ENCODE measurements at places on chromosomes 7 and 10.

- DNase-seq, result no peak
Measured at GRCh38 chr10:24727786-24728185, 4.1 kb upstream of the ARHGAP21 start.

GRCh38 chr10:109920016-109920415 is 3.3 kb downstream of the XPNPEP1 start:
- no peak for DNase-seq

- DNase-seq, result no peak
Measured at GRCh38 chr10:8133146-8133545, 78.7 kb downstream of the GATA3 start.

- no peak for DNase-seq
Measured at GRCh38 chr7:135768467-135768866, 19.9 kb upstream of the FAM180A start.

GRCh38 chr10:69452676-69453415 is 1.6 kb downstream of the TSPAN15 start:
- no peak for DNase-seq

DNA sequence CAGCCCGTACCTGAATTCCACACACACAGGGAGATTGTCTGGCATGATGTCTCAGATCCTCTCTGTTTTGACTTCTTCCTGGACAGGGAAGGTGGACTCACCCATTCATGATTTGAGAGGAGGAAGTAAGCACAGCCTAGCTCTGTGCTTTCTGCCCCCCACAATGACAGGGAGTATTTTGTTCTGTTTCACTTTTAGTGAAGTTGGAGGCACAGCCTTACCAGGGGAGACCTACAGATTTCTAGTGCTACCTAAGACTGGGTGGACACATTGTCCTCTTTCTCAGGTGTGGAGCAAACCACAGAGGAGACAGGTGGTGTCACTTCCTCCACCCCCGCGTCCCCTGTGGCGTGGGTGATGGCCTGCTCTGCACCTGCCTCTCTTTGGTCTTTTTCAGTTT is 408.6 kb upstream of the PFKP start:
- DNase-seq, result no peak

DNA sequence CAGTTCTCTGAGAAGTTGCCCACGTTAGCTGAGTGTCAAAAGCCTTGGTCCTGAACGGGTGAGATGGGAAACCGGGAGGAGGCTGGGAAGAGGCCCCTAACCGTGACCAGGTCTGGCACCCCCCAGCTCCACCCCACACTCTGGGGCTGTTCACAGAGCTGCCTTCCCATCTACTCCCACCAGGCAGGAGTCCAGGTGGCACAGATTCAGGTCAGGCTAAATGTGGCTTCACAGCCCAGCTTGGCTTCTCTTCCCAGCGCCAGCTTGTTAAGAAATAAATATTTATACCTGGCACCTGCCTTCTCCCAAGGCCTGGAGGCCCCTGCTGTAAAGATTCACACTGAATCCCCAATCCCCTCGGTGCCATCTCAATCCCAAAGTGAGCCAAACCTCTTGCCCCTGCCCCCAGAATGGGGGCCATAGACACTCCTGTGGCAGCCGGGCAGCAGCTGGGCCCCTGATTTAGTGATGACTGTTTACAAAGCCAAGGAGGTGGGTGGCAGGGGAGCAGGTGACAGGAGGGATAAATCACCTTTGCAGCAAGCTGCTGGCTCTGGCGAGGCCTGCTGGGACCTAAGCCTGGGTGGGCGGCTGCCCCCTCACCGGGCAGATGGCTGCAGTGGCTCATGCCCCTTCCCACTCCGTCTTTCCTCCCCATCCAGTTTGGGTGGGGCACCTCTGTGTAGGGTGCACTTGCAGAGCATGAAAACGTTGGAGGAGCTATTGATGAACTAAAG is 72.5 kb downstream of the GOLGA7B start:
- no peak for DNase-seq

GRCh38 chr7:16765436-16765859 is 11.9 kb downstream of the TSPAN13 start:
- peak; percentile 32 for DNase-seq

- no peak for DNase-seq
Measured at GRCh38 chr7:29458933-29459332, 104.7 kb upstream of the PRR15 start.

- no peak for DNase-seq
Measured at GRCh38 chr10:71177651-71178199, 34.6 kb upstream of the UNC5B start.

DNA sequence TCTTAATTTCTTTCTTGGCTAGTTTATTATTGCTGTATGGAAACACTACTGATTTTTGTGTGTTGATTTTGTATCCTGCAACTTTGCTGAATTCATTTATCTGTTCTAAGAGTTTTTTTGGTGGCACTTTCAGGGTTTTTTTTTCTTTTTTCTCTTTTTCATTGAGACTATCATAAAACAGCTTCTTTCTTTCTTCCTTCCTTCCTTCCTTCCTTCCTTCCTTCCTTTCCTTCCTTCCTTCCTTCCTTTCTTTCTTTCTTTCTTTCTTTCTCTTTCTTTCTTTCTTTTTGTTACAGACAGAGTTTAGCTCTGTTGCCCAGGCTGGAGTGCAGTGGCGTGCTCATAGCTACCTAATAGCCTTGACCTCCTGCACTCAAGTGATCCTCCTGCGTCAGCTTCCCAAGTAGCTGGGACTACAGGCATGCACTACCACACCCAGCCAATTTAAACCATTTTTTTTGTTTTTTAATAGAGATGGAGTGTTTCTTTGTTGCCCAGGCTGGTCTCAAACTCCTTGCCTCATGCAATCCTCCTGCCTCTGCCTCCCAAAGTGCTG is 72.3 kb downstream of the ZNF503 start:
- no peak for DNase-seq

GRCh38 chr7:132336797-132337196 is 239.5 kb downstream of the PLXNA4 start:
- no peak for DNase-seq

- DNase-seq, result peak; percentile 42
Measured at GRCh38 chr7:123916240-123916724, 8.8 kb upstream of the SPAM1 start.

GRCh38 chr10:132788831-132789219 is 2.9 kb upstream of the NKX6-2 start:
- no peak for DNase-seq

GRCh38 chr7:28104041-28104541 is 76.5 kb downstream of the JAZF1 start:
- DNase-seq, result no peak

DNA sequence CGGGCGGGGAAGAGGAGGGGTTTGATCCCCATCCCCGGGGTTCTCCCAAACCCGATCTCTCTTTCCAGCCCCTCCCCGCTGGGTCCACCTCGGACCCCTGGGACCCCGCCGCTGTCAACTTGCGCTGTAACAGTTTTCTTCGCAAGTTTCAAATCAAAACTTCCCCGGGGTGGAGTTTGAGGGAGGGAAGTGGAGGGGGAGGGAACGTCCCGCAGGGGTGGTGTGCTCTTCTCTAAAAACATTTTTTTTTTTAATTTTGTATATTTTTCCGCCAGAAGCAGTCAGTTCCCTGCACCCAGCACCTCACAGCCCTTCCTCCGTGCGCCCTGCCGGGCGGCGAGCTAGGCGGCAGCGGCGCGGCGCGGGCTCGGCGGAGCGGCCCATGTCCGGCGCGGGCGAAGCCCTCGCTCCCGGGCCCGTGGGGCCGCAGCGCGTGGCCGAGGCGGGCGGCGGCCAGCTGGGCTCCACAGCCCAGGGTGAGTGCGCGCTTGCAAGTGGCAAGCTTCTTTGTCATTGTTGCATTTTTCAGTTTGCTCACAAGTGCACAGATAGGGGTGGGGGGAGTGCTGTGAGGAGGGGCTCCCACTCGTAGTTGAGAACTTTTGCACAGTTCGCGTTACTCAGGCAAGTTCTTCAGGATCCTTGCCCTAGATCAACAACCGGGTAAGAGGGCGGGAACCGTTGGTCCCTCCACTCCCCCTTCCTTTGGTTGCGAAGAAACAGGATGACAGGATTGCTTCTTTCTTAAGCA is 933 bp downstream of the MDFIC start:
- no peak for DNase-seq

DNA sequence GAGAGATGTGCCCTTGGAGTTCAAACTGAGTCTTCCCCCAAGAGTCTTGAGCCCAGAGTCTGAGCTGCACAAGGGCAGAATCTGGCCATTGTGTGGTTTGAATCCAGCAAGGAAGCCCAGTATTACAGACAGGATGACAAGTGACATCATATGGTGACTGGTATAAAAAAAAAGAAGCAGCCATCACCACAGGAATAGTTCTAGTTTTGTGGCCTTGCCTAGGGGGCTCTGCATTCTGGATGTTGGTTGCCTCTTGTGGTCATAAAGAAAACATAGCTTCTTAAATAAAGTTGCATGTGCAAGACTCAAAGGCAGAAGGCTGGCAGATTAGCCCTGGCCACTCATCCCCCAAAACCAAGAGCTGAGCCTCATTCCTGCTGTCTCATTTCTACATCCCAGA is 16.8 kb upstream of the LRRC72 start:
- DNase-seq, result no peak

DNA sequence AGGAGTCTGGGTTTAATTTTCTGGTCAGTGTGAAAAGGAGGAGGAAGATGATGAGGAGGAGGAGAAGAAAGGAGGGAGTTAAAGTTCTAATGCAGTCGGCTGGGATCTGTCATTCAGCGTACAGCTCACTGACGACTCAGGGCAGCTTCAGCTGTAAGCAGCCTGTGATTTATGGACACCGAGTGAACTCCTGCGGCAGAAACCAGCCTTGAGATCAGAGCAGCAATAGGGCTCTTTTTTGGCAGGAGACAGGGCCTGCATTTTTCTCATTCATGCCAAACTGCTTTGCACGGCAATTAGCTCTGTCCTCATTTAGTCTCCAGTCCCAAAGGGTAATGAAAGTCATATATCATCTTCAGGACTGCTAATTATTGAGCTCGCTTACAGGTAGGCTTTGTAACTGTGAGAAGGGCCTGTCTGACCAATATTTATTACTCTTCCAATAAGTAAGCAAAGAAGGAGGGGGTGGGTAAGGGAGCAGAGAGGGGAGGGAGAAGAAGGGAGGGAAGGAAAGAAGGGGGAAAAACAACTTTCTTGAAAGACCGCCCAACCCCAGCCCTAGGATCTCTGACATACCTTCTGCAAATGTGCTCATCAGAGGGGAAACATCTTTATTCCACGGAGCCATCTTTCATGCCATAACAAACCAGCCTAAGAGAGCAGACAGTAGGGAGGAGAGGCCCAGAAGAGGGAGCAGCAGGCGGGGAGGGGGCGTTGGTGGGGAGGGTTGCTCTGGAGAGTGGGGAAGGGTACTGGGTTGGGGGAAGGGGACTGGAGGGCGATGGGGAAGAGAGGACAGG is 48.1 kb upstream of the COMTD1 start:
- peak; percentile 65 for DNase-seq

DNA sequence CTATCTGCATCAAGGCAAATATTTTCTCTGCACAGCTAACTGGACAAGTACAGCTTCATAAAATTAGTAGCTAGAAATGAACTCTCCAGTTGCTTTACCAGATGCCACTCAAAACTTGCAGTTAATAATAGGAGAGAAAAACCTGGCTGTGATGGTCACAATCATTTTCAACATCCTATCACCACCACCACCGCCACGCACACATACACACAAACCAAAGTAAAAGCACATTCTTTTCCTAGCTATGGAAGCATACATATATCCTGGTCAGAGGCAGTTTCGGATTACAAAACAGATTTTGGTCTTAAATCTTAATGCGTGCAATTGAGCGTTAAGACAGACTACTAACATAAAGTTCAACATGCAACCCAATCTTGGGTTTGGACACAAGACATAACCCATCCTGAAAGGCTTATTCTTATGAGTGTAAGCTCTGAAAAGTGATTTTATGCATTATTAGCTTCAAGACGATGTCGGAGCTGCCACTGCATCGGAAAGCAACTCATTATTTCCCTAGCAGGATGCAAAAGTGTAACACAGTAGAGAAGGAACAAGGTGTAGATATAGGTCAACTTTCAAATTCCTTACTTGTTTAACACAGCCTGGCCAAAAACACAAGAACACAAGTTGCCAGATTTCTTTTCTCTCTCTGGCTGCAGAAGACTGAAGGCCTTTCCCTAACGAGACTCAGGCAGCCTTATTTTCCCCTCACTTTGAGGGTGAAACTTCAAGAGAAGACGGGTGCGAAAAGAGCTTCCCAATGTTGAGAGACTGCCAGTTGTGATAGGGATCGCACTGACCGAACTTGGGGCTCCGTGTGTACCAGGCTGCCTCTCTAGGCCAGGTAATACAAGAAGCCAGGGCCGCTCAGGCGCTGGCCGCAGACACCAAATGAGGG is 1.2 kb downstream of the CACUL1 start:
- DNase-seq, result peak; percentile 52

- peak; percentile 73 for DNase-seq
Measured at GRCh38 chr10:70323138-70323696, 39.4 kb upstream of the NPFFR1 start.

- no peak for DNase-seq
Measured at GRCh38 chr10:116316503-116316902, 7.7 kb upstream of the CCDC172 start.

GRCh38 chr7:77714195-77714594 is 17.9 kb downstream of the RSBN1L start:
- DNase-seq, result no peak

DNA sequence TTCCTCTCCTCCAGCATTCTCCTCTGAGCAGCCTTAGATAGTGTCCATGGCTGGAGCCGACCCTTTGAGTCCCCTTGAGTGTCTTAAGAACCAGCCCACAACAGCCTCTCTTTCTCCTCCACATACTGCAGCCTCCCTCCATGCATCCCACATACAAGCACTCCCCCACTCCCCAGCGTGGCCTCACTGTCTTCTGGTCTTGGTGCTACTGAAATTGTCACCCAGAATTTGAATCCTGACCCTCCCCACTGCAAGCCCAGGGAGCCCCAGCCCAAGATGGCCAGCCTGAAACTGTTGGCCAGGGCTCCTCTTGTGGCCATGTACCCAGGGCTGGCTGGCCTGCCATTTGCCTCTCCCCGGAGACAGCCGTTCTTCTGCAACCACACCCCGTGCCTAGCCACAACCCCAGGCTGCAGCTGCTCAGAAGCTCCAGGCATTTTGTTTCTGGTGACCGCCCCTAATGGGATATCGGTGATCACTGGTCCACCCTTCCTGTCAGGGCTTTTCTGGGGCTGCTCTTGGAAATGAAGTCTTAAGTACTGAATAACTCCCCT is 18.8 kb upstream of the SH2D4B start:
- DNase-seq, result no peak

GRCh38 chr10:101643546-101643945 is 51.4 kb downstream of the FBXW4 start:
- no peak for DNase-seq

DNA sequence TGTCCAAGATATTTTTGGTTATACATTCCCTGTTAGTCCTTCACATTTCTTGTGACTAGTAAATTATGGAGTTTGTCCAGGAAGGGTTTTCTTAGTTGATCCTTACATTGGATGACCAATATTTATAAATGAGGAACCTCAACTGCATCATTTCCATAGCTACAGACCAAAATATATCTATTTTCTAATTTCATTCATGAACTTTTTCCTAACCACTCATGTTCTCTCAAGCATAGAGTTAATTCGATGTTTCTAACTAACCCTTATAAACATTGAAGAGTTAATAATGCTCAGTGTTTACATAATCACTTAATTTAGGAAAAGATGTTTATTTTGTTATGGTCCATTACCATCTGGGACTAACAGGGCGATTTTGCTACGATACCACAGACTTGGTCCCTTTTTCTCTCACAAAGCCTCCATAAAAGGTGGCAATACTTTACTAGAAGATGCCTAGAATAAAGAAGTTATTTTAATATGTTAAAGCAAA is 591.0 kb downstream of the MAGI2 start:
- no peak for DNase-seq

GRCh38 chr10:97904018-97904381 is 54.4 kb downstream of the GOLGA7B start:
- no peak for DNase-seq

All from Karpas-422 (cell line).